ENCODE measurements at places on chromosomes 16 and 17. TPM values are rescaled to one million over a fixed set of nuclear protein-coding genes. Genes with fewer than 3 reads are reported as not detected.

ASIC2 gene
- not detected for polyA plus RNA-seq

NPIPB9 gene
- 1.4 TPM for polyA plus RNA-seq

RCVRN gene
- 0.34 TPM for polyA plus RNA-seq

KCNH4 gene
- not detected for polyA plus RNA-seq

PNMT gene
- polyA plus RNA-seq, result 3.5 TPM

NPIPB12 gene
- polyA plus RNA-seq, result 27.0 TPM

EPX gene
- 0.25 TPM for polyA plus RNA-seq

DNA sequence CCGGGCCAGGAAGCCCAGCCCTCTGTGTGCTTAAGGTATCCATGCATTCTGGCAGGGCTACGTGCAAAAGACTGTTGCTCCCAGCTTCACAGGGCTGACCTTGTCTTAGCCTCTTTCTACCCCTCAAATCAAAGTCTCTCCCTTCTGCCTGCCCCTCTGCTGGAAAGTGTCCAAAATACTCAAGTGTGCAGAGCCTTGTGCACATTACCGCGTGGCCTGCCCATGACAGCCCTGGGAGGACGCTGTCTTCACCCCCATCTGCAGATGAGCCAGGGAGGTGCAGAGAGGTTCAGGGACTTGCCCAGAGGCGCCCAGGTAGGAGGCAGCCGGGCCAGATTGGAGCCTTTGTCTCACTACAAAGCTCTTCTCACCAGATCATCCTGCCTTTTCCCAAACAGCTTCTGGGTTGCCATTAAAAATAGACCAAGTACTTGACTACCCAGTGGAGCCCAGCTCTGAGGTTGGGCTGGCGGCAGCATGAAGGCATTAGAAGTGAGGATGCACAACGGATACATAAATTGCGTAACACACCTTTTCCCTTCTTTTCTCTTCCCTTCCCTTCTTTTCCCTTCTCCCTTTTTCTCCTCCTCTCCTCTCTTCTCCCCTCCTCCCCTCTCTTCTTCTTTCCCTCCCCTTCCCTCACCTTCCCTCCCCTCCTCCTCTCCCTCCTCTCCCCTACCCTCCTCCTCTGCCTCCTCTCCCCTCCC, 3.5 kb downstream of the CACNG4 start:
- DNase-seq, result no peak

DNA sequence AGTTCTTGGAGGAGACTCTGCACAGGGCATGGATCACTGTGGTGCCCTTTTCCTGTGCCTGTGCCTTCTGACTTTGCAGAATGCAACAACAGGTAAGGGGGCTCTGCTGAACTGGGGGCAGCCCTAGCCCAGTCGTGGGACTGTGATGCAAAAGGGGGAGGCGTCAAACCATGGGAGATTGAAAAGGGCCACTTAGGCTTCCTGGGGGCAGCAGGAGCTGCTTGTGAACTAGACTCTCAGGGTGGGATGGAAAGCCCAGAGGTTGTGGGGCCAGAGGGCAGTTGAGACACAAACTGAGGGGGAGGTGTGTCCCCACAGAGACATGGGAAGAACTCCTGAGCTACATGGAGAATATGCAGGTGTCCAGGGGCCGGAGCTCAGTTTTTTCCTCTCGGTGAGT, 19.6 kb downstream of the ADGRG5 start:
- DNase-seq, result no peak

GRCh38 chr17:74601944-74602572, 10.0 kb upstream of the CD300LD start:
- no peak for DNase-seq

GRCh38 chr17:64423881-64424280, 25.0 kb upstream of the MILR1 start:
- no peak for DNase-seq

GRCh38 chr16:73823205-73823849, 473.3 kb upstream of the PSMD7 start:
- DNase-seq, result no peak

DNA sequence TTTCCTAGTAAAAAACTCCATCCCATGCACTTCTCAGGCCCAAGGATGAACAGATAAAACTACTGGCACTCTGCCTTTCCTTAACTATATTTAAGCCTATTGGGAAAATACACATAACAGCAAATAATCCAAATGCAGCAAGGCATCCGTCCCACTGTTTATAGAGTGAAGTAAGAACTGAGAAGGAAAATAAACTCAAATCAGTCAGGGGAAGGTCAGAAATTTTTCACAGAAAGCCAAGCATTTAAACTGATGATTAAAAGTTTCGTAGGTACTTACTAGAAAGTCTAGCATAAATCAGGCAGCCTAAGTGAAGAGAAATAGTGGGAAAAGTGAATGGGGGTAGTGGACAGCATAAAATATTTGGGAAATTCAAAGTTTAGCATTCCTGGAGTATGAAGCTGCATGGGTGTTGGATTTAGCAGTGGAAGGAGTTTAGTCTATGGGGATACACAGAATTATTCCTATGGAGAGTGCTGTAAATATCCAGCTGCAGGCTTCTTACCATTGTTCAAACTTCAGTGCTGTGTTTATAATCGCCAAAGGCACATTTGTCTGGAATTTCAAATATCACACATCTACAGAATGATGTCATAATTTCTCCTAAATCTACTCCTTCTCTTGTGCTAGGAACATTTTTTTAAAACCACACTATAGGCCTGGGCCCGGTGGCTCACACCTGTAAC, 1131.0 kb upstream of the GOT2 start:
- DNase-seq, result peak; percentile 60

DNA sequence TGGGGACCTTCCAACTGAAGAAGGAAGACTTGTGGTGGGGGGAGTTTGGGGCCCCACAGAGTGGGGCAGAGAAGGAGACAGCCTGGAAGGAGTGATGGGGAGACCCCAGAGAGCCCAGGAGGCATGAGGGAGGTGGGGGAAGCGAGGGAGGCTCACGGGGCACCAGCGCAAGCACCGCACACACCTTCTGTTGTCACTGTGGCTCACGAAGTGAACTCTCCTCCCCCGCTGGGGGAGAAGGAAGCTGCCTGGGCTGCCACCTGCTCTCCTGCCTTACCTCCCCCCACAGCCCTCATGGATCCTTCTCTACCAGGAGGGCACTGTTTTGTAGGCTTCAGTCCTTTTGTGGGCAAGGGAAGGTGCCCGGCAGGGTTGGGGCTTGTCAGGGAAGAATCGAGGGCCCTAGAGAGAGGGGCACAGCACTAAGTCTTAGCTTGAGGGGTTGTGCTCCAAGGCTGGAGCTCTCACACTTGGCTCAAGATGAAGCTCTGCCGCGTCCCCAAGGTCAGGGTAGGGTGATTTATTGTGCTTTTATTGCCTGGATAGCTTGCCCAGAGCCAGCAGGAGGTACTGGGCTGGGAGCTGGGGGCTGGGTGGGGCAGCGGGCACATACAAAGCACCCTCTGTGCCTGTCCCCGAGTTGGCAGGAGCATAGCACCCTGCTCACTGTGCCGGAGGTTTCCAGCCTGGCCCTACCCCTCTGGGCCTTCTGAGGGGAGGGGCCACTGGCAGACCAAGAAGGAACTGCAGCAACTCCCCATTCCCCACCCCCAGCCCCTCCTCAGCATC, 4.6 kb upstream of the STARD3 start:
- DNase-seq, result no peak

GRCh38 chr16:27152121-27152520, 51.2 kb upstream of the KDM8 start:
- DNase-seq, result no peak

DNA sequence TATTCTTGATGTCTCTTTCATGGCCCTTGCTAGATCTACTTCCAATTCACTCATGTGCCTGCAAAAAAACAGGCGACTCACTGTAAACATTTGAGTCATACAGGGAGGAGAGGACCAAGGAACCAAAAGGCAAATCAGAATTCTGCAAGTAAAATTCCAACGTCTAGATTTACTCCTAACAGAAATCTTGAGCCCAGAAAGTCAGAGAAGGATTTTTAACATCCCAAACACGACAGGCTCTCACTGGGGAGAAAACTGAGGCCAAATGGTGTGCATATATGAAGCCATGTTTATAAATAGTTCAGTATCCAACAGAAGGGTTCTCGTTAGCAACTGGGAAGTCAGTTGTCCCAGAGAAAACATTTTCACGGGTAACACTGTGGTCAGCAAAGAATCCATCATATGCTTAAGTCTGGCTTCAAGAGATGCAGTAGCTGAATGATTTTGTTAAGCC, 40.1 kb downstream of the LITAF start:
- DNase-seq, result no peak

- no peak for DNase-seq
These were observed 562 bp downstream of the PPL start for GRCh38 chr16:4936181-4936990.

DNA sequence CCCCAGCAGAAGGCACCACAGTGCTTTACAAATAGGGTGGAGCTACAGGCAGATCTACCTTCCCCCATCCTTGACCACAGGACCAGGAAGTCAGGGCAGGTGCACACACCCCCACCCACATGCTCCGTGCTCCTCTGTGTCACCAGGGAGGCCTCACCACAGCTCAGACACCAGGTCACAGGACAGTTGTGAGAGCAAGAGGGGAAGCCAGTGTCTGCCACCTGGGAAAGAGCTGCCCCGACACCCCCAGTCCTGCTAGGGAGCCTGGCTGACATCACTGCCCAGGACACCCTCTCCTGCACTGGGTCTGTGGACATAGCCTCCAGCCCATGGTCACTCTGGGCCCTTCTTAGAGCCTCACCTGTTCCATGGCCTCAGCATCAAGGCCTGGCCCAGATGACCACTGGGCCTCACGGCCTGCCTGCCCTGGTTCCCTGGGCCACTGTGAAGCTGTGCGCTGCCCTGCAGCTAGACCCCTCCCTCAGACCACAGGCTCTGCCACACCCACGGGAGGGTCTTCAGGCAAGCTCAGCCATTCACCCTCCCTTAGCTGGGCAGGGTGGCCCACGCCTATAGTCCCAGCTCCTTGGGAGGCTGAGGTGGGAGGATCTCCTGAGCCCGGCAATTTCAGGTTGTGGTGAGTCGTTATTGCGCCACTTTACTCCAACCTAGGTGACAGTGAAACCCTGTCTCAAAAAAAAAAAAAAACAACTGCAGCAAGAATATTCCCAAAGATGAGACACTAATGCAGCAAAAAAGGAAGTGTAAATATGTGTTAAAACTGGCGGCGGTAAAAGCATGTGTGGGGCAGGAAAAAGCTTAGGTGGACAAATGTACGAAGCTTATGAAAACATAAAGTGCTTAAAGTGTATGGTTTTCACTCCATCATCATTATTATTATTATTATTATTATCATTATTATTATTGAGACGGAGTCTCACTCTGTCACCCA, 14.2 kb downstream of the POLR3K start:
- no peak for DNase-seq

- no peak for DNase-seq
These were observed 242.0 kb downstream of the FTO start for GRCh38 chr16:53945996-53946395.

GRCh38 chr16:17556276-17557052, 85.7 kb upstream of the XYLT1 start:
- no peak for DNase-seq

GRCh38 chr16:54482892-54483574, 196.4 kb upstream of the IRX3 start:
- DNase-seq, result no peak

GRCh38 chr16:3520413-3520812, 19.6 kb downstream of the CLUAP1 start:
- DNase-seq, result peak; percentile 86

DNA sequence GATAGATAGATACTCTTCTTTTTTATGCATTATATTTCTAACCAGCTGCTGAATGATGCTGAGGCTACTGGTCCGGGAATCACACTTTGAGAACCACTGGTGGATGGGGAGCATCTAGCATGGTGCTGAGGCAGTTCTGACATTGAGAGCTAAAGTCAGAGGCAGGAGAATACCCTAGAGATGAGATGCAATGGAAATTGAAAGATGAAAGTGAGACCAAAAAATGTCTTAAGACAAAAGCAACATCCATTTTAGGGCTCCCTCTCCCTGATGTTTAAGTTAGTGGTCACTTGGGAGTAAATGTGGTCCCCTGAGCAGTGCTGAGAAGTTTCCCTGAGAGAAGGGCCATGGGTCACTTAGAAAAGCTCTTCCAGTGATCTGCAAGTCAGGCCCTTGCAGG, 6.8 kb downstream of the PCTP start:
- DNase-seq, result no peak

DNA sequence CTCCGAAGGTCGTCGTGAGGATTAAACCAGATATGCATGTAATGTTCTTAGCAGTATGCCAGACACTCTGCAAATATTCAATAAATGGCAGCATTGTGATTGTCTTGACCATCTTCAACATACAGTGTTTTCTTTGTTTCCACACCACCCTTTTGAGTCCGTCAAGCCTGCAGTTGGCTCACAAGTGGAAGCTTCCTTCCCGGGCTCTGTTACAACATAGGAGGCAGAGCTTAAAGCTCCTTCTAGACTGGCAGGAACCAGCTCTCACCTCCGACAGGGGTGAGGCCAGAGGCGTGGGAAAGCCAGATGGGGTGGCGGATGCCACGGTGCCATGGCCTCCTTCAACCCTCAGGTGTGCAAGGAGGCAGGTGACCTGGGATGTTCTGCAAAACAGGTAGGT, 138.3 kb downstream of the FOXL1 start:
- DNase-seq, result no peak

DNA sequence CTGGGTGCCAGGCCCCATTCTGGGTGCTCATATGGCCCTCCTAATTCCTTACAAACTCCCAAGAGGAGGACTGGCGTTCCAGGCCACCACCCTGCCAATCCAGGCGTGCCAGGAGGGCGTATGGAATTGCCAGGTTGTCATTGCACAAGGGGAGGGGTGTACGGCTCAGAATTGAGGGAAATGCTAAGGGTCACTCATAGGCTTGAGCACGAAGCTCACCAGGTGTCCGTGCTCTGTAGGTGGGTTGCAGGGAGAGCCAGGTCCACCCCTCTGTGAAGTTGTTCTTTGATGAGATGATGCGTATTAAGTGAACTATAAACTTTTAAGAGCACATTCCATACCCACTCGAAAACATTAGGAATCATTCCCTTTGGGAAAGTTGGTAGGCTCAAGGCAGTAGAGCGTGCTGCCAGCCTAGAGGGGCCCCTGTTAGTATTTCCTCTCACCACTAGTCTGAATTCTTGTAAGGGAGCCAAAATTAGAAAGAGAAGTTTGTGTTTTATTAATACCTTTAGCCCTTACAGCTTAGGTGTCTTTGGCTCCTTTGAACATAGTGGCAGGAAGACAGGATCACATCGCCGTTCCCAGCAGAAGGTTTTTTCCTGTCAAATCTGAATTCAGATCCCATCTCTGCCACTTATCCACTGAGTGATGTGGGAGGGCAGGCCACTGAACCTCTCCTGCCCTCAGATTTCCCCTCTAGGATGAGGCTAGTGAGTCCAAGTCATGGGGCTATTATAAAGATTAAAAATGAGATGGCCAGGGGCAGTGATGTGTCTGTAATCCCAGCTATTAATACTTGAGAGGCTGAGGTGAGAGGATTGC, 38.7 kb upstream of the NFAT5 start:
- no peak for DNase-seq

DNA sequence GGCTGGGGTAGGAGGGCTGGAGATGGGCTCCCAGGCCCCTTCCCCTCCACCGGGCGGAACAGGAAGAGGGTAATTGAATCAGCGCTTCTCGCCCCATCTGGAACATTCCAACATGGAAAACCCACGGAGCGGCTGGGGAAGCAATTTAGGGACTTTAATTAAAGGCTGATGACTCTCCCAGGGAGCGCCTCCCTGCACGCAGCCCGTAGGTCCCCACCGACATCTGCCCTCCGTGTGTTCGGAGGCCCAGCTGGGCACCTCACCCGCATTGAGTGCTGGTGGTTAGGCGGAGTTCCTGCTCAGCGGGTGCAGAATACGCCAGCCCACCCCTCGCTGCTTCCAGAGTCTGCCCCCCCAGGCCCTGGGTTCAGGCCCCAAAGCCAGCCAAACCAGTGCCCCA, 10.0 kb downstream of the HS3ST6 start:
- no peak for DNase-seq

GRCh38 chr17:33647956-33648355, 354.9 kb upstream of the ASIC2 start:
- no peak for DNase-seq

- DNase-seq, result no peak
These were observed 92.9 kb upstream of the SALL1 start for GRCh38 chr16:51243936-51244436.

All from muscle of arm (tissue), 14 donors.